PC-9 (cell line): ENCODE measurements at places on chromosomes 16 and 17.

DNA sequence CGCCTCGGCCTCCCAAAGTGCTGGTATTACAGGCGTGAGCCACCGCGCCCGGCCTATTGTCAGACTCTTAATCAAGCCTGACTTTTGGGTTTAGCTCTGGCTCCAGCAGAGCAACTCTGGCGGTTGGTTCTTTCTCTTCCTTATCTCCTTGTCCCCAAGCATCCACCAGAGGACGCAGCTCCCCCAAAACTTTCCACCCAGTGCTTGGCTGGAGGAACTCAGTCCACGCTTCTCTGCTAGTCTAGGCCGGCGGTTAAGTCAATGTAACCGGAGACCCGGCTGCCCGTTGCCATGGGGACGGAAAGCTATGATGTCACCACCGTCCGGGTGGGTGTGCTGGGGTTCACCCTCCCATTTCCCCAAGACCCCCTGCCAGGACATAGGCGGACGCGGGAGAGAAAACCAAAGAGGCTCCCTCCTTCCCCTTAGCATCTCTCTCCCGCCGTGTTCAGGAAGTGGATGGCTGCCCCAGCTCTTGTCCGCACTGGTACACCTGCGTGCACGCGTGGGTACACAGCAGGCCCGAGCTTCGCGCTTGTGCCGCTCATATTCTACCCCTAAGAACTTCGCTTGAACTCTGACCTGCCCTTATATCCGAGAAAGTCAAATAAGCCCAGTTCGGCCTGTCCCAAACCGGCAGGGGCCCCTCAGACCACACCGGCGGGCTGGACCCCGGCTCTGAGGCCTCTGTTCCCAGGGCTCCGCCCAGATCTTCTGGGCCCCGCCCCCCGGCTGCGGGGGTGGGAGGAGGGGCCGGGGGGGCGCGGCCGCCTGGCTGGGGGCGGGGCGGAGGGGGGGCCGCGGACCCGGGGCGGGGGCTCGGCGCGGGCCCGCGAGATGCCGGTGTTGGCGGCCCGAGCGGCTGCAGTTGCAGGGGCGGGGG, at the start of gene RND2:
RND2 (plus strand) TSS at position 825 of the 883 bp plus-strand sequence. CDS start 117 bp downstream, outside the sequence.
- DNase-seq = peak; percentile 80

GRCh38 chr16:24198807-24199533, 57.2 kb upstream of the CACNG3 start:
- no peak for DNase-seq

DNA sequence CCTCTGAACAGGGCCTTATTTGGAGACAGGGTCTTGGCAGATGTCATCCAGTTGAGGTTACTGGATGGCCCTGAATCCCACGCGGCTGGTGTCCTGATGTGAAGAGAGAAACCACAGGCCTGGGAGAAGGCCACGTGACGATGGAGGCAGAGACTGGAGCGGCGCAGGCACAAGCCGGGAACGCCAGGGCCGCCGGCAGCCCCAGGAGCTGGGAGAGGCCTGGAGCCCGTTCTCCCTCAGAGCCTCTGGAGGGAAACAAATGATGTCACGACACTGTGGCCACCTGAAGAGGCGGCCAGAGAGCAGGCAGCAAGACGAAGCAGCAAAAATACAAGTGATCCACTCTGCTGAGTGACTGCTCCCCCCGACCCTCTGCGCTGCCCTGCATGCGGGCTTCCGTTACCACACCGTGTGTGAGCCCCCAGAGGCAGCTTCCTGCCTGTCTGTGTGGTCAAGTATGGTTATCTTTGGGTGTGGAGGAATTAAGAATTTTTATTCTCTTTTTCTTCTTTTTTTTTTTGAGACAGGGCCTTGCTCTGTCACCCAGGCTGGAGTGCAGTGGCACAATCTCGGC, 11.6 kb downstream of the CD7 start:
- no peak for DNase-seq

- DNase-seq = no peak
Observed at GRCh38 chr16:79104567-79104966, 496.0 kb downstream of the MAF start.

GRCh38 chr17:16438173-16438556, 22.8 kb downstream of the TRPV2 start:
- DNase-seq = no peak

GRCh38 chr16:57725151-57725550, 10.4 kb upstream of the KATNB1 start:
- no peak for DNase-seq

DNA sequence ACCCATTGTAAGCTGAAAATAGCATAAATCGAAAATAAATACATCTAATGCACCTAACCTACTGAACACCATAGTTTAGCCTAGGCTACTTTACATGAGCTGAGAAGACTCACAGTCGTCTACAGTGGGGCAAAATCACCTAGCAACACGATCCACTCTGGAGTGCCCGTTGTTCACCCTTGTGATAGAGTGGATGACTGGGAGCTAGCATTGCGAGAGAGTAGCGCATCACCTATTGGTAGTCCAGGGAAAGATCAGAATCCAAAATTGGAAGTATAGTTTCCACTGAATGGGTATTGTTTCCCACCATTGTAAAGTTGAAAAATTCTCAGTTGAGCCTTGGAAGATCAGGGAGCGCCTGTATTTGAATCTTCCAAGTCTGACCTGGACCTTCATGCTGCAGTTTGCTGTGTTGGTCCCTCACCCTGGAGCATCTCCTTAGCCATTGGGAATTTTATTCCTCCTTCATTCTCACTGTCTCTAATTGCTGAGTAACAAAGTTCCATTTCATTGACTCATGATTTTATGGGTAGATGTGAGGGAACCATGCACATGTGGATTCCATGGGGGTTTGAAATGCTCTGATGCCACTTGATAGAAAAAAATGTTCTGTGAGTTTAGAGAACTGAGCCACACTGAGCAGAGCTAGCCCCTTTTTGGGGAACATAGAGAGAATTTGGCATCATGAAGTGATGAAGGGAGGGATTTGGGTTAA, 19.6 kb downstream of the AKAP1 start:
- DNase-seq = no peak

GRCh38 chr17:82030470-82031302, 792 bp upstream of the RAC3 start:
- peak; percentile 66 for DNase-seq

DNA sequence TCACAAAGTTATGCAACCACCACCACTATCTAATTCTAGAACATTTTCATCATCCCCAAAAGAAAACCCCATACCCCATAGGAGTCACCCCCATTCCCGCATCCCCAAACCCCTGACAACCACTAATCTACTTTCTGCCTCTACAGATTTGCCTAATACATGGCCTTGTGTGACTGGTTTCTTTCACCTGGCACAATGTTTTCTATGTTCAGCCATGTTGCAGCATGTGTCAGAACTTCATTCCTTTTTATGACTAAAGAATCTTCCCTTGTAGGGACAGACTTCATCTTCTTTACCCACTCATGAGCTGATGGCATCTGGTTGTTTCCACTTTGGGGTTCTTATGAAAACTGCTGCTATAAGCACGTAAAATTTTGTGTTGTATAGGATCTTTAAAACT, 34.6 kb downstream of the CYTH1 start:
- no peak for DNase-seq

- DNase-seq = no peak
Observed at GRCh38 chr17:63543822-63544420, 6.4 kb upstream of the DCAF7 start.

DNA sequence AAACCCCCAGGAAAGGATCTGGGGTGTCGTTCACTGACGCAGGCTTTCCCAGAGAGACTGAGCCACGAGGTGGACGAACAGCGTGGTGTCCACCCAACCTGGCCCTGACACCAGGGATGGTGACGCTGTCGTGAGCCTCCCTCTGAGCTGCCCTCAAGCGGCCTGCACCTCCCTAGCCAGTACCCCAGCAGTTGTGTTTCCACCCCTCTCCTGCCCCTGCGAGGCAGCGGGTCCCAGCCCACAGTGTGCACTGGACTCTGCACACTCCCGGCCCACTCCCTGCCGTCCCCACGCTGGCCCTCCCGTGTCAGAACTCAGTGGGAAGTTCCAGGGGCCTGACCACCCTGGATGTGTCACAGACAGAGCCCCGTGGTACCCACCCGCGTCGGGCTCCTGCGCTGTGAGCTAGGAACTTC, 39.8 kb downstream of the CBFA2T3 start:
- DNase-seq = no peak

GRCh38 chr16:49858200-49859124, 2.5 kb upstream of the ZNF423 start:
- DNase-seq = no peak

- DNase-seq = no peak
Observed at GRCh38 chr16:51757505-51757904, 606.4 kb upstream of the SALL1 start.

DNA sequence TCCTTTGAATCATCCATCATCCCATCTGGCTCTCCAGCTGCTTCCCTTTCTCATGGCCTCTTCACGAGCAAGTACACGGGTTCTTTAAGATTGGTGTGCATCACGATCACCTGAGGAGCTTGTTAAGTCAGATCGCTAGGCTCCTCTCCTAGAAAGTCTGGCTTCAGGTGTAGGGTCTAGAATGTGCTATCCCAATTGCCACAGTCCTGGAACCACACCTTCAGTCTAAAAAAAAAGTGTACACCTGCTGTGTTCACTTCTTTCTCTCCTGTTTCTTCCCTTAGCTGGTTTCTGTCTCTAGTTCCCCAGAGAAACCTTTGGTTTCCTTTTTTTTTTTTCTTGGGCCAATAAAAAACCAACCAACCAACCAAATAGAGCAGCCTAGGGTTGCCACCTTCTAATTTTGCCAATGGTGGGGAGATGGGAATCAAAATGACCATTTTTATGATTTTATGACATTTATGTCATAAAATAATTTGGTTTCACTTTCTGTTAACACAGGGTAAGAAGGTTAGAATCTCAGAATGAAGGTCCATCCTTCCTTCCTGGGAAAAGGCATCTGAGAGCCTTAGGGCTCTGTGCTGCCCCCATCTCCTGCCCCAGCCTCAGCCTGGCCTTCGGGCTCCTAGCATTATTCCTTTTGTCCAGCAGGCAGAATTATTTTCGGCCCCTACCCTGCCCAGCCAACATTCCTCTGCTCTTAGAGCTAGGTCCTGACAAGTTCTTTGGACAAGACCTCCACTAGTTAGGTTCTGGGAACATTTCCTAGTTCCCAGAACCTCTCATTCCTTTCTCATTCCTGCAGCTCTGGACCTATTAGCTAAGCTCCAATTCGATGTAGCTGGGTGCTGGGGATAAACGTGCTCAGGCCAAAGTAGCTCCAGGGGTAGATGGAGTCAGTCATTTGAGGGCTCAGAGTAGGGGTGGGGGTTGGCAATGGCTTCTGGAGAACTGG, 1.9 kb upstream of the GGT6 start:
- no peak for DNase-seq

DNA sequence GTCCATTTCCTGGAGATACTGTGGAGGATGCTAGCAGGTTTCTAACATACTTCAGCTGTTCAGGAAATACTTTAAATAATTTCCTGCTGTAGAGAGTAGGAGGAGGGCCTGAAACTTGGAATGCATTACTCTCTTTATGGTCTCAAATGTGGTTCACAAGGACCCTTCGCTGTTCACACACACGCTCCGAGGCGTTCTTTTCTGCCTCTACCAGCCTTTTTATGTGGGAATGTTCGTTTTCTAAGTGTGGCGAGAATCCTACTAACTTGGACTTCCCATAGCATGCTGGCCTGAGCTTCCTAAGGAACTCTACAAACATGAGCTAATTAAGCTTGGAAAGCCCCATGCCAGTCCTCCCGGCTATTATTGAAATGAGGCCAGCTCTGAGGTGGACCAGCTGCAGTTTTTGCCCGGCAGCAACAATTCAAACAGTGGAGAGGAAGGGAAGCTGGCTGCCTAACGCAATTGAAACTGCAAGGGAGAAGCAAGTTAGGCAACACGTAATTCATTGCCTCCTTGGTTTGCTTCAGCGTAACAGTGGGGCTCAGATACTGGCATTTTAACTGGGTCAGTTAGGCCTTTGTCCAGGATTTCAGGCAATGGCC, 18.9 kb downstream of the KPNA2 start:
- no peak for DNase-seq

DNA sequence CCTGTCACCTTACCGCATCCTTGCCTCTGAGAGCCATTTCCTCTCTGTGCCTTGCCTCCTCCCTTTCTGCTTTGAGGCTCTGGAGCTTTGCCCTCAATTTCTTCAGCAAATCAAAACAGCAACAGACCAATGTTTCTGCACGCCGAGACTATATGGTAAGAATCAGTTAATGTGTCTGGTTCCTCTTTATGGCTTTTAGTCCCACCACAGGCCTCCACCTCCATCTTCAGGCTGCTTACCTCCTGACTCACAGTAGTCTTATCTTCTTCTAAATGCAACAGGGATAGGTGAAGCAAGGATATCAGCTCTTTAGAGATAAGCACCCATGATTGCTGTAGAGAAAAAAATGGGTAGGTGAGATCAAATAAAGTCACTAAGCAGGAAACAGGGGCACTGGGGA, 9.2 kb upstream of the ALDOC start:
- DNase-seq = no peak

- DNase-seq = no peak
Observed at GRCh38 chr17:63439687-63440086, 6.4 kb downstream of the CYB561 start.

- no peak for DNase-seq
Observed at GRCh38 chr16:51392521-51393187, 241.6 kb upstream of the SALL1 start.

GRCh38 chr17:49358641-49359247, 3.3 kb downstream of the ZNF652 start:
- DNase-seq = no peak

- no peak for DNase-seq
Observed at GRCh38 chr16:57003439-57004386, 14.4 kb downstream of the NLRC5 start.

DNA sequence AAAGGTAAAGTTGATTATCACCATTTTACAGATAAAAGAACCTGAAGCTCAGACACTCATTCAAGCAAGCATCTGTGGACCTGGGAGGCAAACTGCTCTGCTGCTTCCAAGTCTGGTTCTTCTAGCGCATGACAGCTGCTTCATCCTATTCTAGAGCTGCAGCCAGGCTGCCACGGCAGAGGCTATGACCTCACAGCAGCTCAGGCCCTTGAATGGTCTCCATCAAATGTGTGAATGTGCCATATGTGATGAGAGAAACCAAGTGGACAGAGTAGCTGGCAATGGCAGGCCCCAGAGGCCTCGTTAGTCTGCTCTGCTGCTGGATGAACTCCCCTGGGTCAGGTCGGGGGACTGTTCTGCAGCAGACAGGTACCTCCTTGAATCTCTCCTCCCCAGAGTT, 30.7 kb upstream of the FOXJ1 start:
- no peak for DNase-seq
